Activated T-cell treated with anti-CD3 and anti-CD28 coated beads, Interleukin-2, amount 50 U/mL, for 24 hours (primary cell): ENCODE measurements at places on chromosomes 7 and 10.

DNA sequence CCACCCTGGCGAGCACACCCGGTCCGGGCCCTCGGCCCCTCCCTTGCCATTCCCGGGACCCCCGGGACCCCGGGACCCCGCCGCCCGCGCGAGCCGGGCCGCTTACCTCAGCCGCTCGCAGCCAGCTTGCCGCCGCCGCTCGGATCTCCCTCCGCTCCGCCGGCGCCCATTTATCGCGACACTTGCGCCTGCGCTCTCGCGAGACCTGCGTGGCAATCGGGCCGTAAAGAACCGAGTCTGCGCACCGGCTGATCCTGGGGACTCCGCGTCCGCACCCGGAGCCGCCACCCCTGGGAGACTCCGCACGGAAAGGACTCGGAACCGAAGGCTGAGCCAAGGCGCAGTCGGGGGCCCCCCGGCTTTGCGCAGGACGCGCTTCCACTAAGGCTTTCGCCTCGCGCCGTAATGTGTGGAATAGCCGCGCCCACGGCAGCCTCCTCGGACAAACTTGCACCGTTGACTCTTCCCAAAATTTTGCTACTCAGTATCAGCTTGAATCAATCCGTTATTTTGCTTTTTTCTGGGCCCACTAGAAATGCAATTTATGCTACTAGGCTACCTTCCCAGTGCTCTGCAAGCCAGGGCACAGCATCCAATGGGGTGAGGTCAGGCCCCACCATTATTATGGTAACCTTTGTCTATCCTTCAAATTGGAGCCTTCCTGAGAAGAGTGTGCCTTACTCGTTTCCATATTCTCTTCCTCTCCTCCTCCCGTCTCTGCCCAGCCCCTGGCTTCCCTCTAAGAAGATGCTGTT lies at the start of gene MAD1L1:
Gene MAD1L1 (minus strand): TSS at position 180 of the 755 bp plus-strand sequence. CDS start 2,812 bp downstream, outside the sequence.
- peaks cover 77% of the 10 kb centered on the region for H3K36me3 ChIP-seq
- peak; percentile 89 for DNase-seq
- H3K4me1 ChIP-seq: peaks cover 37% of the 10 kb centered on the region
- no peaks in the 10 kb centered on the region for H3K27me3 ChIP-seq
- H3K27ac ChIP-seq: peak within 1 kb of the TSS; percentile 93

DNA sequence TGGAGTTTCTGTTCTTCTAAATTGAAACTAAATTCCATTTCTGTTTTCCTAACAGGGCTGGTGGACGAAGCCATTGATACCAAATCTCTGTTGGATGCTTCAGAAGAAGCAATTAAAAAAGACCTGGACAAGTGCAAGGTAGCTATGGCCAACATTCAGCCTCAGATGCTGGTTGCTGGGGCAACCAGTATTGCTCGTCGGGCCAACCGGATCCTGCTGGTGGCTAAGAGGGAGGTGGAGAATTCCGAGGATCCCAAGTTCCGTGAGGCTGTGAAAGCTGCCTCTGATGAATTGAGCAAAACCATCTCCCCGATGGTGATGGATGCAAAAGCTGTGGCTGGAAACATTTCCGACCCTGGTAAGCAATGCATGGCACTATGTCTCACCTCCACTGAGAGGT lies 45.6 kb downstream of the AP3M1 start:
- H3K36me3 ChIP-seq: peaks cover 82% of the 10 kb centered on the region
- no peaks in the 10 kb centered on the region for H3K27me3 ChIP-seq
- DNase-seq: no peak
- H3K27ac ChIP-seq: no peak overlapping the region
- H3K4me1 ChIP-seq: peaks cover 6% of the 10 kb centered on the region

GRCh38 chr10:84225427-84226173 lies at the start of gene LRIT2:
Gene LRIT2, minus strand, starts transcription at chr10:84225544. Its CDS starts 24 bp downstream, at chr10:84225520.
- DNase-seq: no peak
- H3K27me3 ChIP-seq: peaks cover 46% of the 10 kb centered on the region
- no peak within 1 kb of the TSS for H3K27ac ChIP-seq
- no peaks in the 10 kb centered on the region for H3K4me1 ChIP-seq

DNA sequence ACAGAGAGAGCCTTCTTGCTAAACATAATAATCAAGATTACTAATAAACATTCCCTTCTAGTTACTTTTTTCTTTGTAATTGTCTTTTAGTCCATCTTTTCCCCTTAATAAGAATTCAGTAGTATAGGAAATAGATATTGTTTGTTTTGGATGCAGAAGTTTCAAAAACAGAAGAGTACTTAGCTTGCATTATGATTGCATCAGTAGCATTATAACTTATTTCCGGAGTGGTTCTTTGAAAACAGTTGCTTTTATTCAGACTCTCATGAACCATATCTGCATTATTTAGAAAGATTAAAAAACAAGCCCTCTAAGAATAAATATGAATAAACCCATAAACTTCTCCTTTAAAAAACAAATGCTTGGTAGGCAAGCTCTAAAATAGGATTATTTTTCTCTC lies 34.0 kb upstream of the DKK1 start:
- H3K36me3 ChIP-seq: no peaks in the 10 kb centered on the region
- H3K27ac ChIP-seq: no peak overlapping the region
- H3K4me3 ChIP-seq: no peak overlapping the region
- no peaks in the 10 kb centered on the region for H3K27me3 ChIP-seq
- no peak for DNase-seq
